ENCODE measurements at places on chromosomes 3 and 15. TPM values are rescaled to one million over a fixed set of nuclear protein-coding genes. Genes with fewer than 3 reads are reported as not detected.

Gene GADL1
- polyA plus RNA-seq: not detected

Gene ZNF502
- polyA plus RNA-seq: 1.0 TPM

Gene IL17RB
- 0.04 TPM for polyA plus RNA-seq

Gene TOPAZ1
- not detected for polyA plus RNA-seq

Gene CHRNA5
- 6.4 TPM for polyA plus RNA-seq

Gene BLOC1S6
- polyA plus RNA-seq: 5.5 TPM

Gene C3orf33
- polyA plus RNA-seq: 2.3 TPM

GRCh38 chr15:51089699-51090453 lies 4.8 kb downstream of the TNFAIP8L3 start:
- DNase-seq: peak; percentile 48

GRCh38 chr3:129605922-129606635 lies 397 bp downstream of the PLXND1 start:
- peak; percentile 67 for DNase-seq

DNA sequence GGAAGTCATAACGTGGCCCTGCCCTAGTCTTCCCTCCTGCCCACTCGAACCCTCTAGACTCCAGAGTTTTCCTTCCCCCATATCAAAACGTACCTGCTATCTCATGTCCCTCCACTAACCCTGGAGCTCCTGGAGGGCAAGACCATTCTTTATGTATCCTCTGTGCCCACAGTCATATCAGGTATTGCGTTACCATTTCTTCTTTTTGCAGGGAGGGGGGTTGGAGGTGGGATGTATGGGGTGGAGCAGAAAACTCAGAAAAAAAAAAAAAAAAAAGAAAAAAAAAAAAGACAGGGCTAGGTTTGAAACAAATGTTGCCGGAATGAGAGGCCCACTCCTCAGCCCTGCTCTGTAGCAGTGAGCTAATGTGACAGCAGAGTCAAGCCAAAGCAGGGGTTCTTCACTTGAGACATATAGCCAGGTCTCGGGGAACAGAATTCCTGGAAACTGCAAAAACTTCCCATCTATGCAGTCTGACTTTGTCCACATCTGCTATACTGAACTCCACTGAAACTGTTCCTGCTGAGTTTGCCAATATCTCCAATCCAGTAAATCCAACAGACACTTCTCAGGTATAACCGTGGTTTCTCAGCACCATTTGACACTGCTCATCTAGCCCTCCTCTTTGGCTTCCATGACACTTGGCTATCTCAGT lies 31.1 kb downstream of the PARP16 start:
- no peak for DNase-seq

- no peak for DNase-seq
Observed at GRCh38 chr15:80099241-80099640, 39.8 kb downstream of the ZFAND6 start.

DNA sequence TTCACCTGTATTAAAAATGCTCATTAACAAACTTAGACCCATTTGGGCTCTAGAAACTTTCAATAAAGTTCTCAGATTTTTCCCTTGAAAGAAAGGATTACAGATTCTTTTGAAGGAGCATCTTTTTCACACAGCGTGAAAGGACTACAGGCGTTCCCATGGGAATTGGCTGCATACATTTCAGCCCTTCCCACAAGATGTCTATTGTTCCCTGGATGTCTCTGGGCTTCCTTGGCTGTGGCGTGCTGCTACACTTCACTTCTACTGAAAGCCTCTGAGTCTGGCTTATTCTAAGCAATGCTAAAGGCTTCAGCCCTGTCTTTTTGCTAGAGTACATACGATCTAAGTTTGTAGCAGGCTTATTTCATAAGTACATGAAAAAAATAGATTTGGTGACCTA lies 1.4 kb downstream of the VEPH1 start:
- DNase-seq: no peak

- peak; percentile 82 for DNase-seq
Observed at GRCh38 chr15:33013827-33014445, 180.6 kb downstream of the FMN1 start.

GRCh38 chr15:38612159-38612863 lies 47.7 kb upstream of the RASGRP1 start:
- DNase-seq: no peak

DNA sequence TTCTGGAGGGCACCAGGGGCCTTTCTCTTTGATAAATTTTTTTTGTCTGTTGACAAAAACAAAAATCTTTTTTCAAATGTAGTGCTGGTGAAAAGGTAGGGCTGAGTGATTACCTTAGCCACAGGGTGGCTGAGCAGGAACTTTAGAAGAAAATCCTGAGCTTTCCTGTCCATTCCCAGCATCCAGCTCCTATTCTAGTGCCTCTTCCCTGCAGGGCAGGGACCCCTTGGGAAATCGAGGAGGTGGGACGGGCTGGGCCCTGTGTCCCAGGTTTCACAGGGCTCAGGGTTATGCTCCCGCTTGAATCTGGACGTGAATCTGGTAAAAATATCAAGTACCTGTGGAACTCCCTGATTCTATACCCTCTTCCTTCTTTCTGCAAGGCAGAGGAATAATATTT lies 31.7 kb downstream of the EDEM1 start:
- no peak for DNase-seq

DNA sequence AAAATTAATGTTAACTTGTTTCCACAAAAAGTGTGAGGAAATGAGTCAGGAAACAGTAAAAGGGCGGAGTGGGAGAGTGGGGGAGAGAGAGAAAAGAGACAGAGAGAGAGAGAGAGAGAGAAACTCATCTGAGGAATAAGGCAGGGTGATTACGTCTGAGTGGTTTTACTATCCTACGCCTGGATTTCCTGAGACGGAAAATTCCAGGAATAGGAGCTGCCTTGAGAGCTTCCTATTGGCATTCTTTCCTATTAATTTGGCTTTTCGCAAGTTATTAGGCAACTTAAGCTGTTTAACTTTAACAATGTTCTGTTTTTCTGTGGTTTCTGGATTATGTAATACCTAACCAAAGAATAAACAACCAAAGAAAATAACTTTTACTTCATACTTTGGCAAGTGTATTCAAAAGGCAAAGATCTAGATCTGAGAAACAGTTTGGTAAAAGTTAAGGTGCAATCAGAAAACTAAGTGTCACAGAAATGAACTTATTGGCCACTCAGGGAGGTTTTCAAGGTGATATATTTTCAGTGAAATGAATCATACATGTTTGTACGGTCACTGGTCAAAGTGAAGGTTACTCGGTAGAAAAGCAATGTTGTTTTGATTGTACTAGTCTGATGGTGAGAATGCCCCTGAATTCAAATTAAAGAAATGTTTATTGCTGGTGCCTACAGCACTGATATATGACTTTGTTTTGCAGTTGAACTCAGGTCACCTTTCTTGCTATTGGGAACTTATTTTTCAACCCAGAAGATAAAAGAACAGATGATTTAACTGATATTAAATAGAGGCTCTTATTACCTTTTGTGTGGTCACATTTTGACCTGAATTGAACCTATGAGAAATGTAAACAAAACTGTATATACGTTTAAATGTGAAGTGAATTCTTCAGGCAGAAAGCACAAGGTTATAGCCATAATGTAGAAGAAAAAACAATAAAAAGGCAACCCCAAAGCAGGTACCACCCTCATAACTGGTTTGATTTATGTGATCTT lies 39.9 kb upstream of the TNFSF10 start:
- DNase-seq: peak; percentile 90

GRCh38 chr15:25947323-25948314 lies 84.5 kb upstream of the ATP10A start:
- DNase-seq: no peak

DNA sequence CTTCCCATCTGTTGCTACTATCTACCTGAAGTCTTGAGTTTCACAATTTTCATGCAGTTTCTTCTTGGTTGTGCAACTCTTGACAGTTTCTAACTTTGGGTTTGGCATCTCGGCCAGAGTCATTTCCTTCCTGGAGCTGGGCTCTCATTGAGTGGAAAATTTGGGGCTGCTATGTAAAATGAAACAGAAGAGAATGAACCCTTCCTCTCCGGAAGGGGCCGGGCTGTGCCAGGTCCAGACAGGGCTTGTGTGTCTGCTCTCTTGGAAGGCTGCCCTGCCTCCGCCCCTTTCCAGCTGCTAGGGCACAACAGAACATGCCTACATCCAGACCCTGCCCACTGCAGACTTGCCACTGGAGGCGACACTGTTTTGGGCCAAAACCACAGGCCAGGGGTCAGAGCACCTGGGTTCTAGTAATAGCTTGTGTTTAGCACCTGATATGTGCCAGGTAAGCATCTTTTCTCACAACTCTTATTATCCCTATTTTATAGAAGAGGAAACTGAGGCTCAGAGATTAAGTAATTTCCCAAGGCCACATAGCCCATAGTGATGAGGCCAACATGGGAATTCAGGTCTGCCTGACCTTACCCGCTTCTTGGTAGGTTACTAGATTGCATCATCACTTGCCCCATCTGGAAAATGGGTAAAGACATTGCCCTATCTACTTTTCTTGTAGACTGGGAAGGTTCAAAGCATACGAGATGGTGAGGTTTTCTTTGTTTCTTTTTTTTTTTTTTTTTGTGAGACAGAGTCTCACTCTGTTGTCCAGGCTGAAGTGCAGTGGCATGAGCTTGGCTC lies 25.0 kb downstream of the IRAK2 start:
- DNase-seq: peak; percentile 94

DNA sequence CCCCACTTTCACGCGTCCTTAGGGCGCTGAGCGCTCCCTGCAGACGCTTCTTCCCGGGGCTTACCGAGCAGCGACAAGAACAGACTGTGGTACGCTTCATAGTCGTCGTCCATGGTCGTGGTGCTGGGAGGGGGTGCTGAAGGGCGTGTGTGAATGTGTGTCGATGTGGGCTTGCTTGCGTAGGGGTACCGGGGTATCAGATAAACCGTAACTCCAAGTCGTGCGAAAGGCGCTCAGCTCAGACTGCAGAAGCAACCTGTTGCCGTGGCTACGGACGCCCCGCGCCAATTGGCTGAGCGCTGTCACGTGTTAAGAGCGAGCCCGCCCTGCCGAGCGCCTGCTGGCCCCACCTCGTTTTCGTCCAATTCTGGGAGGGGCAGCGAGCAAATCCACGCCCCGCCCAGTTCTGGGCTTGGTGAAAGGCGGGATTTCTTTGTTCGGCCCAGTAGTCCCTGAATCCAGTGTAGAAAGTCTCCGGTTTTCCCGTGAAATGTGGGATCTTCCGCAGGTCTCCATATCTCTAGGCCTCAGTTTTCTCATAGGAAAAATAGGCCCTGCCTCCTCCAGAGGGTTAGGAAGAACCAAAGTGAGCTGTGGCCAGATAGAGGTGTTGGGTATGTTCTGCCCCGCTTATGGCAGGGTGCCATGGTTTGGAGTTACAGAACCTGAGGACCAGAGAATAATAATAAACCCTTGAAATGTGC lies at the start of gene EFCAB12:
TSS of gene EFCAB12 (minus strand) at position 261 of the 704 bp plus-strand sequence. CDS start at position 113, 148 bp downstream.
- peak; percentile 97 for DNase-seq

GRCh38 chr3:36680952-36681351 lies 83.4 kb downstream of the DCLK3 start:
- no peak for DNase-seq

GRCh38 chr15:86183596-86184491 lies 104.2 kb downstream of the AGBL1 start:
- DNase-seq: no peak

DNA sequence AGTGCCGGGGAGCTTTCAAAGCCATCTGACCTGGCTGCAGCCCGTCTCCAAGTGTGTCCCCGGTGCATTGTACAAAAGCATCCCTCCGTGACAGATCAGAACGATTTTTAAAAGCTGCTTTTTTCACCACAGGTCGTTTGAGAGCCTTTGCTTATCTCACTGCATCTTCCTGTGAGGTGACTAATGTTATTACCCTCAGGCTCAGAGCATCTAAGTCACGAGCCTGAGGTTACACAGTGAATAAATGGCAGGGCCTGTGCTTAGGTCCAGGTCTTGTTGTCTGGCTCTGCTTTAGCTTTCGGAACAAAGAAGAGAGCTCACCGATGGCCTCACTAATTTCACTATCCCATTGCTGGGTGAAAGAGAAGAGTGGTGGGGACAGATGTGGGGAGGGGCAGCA lies 83.3 kb downstream of the SEC22A start:
- DNase-seq: no peak

DNA sequence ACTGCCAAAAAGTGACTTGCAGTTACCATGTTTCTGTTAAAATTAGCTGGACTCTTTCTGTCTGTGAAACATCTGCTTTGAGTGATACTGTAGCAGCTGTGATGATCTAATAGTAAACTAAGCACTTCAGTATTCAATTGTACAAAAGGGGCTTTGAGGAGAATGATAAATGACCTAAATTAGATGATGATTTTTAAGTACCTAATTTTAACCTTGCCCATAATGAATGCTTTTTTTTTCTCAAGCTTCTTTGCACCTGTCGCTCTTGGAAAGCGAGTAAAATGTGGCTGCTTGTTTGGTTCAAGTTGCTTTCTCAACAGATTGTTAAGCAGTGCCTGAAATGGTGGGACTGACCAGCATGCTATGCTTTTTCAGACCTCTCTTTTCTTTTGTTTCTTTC lies 752.3 kb downstream of the EPHA3 start:
- DNase-seq: no peak

- no peak for DNase-seq
Observed at GRCh38 chr15:55247766-55248427, 41.7 kb downstream of the RAB27A start.

DNA sequence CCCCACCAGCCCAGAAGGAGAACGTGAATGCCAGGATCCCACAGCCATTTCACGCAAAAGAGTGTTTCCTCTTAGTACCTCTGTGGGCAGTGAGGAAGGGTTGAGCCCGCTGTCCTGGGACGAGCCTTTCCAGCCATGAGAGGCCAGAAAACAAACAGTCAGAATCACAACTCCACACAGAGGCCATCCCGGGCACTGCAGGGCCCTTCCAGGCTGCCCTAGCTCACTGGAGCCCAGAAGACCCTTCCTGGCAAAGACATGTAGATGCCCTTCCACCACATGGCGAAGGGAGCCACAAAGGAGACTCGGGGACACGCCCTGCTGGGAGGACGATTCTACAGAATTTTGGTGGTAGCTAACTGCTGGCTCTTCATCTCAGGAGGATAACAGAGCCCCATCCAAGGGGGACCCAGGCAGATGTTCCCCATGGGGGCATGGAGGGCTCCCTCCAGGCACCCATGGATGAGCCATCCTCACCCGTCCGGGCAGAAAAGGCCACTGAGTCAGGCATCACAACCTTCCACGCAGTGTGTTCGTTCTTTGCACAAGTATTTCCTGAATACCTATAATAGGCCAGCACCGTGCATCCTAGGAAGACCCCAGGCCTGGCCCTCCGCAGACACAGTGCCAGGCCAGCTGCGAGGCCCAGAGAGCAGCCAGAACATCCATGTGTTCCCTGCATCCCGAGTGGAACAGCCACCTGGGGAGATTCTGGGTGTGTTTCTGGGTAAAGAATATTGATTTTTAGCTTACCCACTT lies 47.2 kb downstream of the SLC12A8 start:
- peak; percentile 53 for DNase-seq

GRCh38 chr3:187005827-187006481 lies 75.6 kb downstream of the ST6GAL1 start:
- DNase-seq: no peak

GRCh38 chr3:161132391-161132790 lies 27.2 kb upstream of the B3GALNT1 start:
- DNase-seq: no peak

DNA sequence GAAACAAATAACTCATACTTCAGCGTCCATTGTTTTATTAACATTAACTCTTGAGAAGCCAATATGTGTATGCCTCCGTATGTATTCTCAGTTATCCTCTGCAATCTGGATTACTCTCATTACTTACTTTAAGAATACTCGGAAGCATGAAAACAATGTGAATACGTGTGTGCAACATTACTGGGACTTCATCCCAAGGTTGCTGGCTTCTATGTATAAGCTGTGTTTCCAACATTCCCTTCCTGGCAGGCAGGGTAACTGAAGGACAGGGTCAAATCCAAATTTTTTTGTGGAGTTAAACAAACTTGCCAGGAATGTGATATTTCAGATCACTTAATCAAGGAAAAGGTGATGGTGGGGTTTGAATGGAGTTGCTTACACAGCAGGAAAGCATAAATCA lies 34.5 kb upstream of the NR1I2 start:
- DNase-seq: peak; percentile 87

Measured in endothelial cell of umbilical vein (primary cell).